ENCODE measurements at places on chromosomes 2 and 18. TPM values are rescaled to one million over a fixed set of nuclear protein-coding genes. Genes with fewer than 3 reads are reported as not detected.

Gene SATB2
- 0.62 TPM for polyA plus RNA-seq

Gene CCDC68
- polyA plus RNA-seq: 0.22 TPM

Gene PFN4
- polyA plus RNA-seq: 0.27 TPM

DNA sequence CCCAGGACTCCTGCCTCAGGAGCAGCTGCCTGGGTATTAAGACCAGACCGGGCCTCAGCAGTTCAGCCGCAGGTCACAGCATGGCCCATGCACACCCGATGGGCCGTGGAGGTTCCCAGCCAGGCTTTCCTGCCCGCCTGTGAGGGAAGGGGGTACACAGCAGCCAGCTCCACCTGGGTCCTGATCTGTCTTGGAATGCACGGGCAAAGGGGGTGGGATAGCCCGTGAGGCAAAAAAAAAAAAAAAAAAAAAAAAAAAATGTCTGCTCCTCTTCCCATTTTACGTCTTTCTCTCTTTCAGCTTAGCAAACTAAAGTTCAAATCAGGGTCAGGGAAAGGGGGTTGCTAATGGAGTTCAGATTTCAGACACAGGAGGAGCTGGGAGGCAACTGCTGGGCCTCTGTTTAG, 385.2 kb downstream of the TNS1 start:
- no peak overlapping the region for H3K27ac ChIP-seq
- H3K27me3 ChIP-seq: no peaks in the 10 kb centered on the region
- no peak overlapping the region for H3K4me3 ChIP-seq
- DNase-seq: no peak

DNA sequence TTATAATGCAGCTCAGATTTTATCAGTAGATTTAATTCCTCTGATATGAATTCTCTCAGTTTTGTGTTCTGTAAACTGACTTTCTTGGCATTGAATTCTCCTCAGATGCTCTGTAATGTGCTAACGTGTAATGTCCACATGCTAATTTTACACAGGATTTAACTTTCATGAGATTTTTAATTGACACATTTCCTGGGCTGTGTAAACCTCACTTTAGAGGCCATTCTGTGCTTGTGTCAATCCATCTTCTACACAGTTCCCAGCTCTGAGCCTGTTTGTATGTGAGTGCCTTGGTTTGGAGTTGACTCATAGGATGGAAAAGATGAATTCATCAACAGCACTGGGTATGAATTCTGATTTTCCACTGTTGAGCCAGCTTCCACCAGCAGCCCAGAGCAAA, 476.7 kb upstream of the GCFC2 start:
- DNase-seq: no peak
- H3K27me3 ChIP-seq: no peaks in the 10 kb centered on the region
- H3K27ac ChIP-seq: no peak overlapping the region
- H3K36me3 ChIP-seq: no peaks in the 10 kb centered on the region

DNA sequence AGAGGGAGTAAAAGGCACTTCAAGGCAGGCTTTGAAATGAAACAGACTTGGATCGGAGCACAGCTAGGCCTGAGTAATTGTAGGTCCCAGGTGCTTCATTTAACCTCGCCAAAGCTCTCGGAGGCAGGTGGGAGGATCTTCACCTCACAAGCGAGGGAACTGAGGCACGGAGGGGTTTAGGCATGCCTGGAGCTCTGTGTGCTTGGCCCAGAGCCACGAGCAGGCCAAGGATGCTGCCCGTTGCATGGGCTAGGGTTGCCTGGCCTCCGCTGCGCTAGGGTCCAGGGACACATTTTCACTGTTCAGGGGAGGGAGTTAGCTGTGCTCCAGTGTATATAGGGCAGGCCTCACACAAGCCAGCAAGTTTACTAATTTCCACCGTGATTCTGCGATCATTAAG, 11.2 kb downstream of the TMEM37 start:
- DNase-seq: no peak
- no peaks in the 10 kb centered on the region for H3K4me1 ChIP-seq
- H3K36me3 ChIP-seq: no peaks in the 10 kb centered on the region
- H3K4me3 ChIP-seq: no peak overlapping the region
- H3K27me3 ChIP-seq: peaks cover 2% of the 10 kb centered on the region

DNA sequence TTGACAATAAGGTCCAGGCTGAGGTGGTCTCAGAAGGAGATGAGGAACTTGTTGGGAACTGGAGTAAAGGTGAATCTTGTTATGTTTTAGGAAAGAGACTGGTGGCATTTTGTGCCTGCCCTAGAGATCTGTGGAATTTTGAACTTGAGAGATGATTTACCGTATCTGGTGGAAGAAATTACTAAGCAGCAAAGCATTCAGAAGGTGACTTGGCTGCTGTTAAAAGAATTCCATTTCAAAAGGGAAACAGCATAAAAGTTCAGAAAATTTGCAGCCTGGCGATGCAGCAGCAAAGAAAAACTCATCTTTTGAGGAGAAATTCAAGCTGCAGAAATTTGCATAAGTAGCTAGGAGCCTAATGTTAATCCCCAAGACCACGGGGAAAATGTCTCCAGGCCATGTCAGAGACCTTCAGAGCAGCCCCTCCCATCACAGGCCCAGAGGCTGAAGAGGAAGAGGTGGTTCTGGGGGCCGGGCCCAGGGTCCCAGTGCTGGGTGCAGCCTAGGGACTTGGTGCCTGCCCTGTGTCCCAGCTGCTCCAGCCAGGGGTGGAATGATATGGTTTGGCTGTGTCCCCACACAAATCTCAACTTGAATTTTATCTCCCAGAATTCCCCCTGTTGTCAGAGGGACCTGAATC, 73.5 kb downstream of the FIGN start:
- DNase-seq: no peak
- H3K27me3 ChIP-seq: no peaks in the 10 kb centered on the region
- no peaks in the 10 kb centered on the region for H3K36me3 ChIP-seq
- no peak overlapping the region for H3K27ac ChIP-seq
- peaks cover 23% of the 10 kb centered on the region for H3K4me1 ChIP-seq

DNA sequence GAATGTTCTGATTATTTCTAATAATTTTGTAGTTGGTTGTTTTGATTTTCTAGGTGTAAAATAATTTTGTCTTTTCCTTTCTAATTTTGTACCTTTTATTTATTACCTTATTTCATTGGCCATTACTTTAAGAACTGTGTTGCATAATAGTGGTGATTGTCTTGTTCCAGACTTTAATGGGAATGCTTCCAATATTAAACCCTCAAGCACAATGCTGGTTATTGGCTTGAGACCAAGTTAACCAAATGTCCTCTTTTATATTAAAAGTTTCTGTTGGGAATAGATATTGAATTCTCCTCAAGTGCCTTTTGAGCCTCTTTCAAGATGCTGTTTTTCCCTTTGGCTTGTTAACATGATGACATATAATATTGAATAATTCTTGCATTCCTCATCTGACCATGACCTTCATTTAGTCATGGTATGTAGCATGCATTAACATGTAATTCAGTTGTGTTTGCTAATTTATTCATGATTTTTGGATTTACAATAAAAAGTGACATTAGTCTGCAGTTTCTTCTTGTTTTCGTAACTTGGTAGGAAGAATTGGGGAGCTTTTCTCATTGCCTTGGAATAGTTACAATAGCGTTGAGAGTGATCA, 141.7 kb downstream of the DIS3L2 start:
- no peaks in the 10 kb centered on the region for H3K27me3 ChIP-seq
- DNase-seq: peak; percentile 10
- no peaks in the 10 kb centered on the region for H3K36me3 ChIP-seq
- no peak overlapping the region for H3K27ac ChIP-seq

DNA sequence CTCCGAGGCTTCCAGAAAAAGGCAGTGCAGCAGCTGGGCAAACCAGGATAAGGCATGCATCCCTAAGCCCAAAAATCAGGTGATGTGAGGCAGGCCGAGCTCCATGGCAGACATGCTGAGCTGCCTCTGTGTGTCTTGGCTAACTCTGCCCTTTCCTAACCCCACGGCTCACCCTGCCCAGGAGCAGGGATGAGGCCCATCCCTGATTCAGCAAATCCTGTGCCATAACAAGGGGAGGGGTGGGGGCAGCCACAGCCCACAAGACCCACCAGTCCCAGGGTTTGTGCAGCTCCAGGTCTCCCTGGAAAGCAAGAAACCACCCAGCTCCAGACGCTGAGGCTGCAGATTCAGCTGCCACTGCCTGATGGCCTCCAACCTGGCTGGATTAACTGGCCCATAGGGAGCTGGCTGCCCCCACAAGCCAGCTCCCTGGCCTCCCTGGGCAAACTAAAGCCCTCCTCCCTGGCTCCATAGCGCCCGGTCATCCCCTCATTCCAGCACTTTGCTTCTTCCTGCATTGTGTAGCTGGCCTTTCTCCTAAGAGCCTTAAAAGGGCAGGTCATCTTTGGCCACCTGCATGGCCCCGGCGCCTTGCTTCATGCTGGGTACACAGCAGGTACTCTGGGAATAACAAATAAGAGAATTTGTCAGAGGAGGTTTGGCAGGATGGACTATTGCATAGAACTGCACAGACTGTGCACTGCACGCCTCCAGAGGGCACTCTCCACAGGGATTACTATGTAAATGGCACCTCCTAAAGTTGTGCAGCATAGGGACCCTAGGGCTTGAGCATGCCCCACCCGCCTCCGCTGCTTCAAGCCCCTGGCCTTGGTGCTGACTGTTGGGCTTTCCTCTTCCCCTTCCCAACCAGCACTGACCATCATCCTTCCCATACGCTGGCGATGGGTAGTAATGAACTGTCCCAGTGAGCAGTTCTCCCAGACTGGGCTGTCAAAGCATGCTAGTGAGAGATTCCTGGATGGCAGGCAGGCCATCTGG, 10.7 kb downstream of the STEAP3 start:
- no peak overlapping the region for H3K27ac ChIP-seq
- H3K27me3 ChIP-seq: no peaks in the 10 kb centered on the region
- DNase-seq: peak; percentile 30
- no peak overlapping the region for H3K4me3 ChIP-seq

GRCh38 chr2:16661936-16662839, 3.4 kb downstream of the CYRIA start:
- DNase-seq: peak; percentile 26
- no peak overlapping the region for H3K27ac ChIP-seq
- H3K4me1 ChIP-seq: peaks cover 36% of the 10 kb centered on the region
- no peaks in the 10 kb centered on the region for H3K27me3 ChIP-seq

- no peak overlapping the region for H3K27ac ChIP-seq
- no peak overlapping the region for H3K4me3 ChIP-seq
- H3K4me1 ChIP-seq: peaks cover 9% of the 10 kb centered on the region
- no peaks in the 10 kb centered on the region for H3K36me3 ChIP-seq
Observed at GRCh38 chr2:24577481-24577880, 86.4 kb downstream of the NCOA1 start.

DNA sequence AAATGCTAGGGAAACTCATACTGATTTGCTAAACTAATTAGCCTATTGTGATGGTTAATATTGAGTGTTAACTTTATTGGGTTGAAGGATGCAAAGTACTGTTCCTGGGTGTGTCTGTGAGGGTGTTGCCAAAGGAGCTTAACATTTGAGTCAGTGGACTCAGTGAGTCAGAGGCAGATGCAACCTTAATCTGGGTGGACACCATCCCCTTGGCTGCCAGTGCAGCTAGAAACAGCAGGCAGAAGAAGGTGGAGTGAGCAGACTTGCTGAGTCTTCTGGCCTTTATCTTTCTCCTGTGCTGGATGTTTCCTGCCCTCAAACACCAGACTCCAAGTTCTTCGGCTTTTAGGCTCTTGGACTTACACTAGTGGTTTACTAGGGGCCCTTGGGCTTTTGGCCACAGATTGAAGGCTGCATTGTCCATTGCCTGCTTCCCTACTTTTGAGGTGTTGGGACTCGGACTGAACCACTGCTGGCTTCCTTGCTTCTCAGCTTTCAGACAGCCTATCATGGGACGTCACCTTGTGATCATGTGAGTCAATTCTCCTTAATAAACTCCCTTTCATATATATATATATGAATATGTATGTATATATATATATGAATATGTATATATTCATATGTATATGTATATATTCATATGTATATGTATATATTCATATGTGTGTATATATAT, 69.7 kb downstream of the RPRM start:
- no peaks in the 10 kb centered on the region for H3K27me3 ChIP-seq
- no peak overlapping the region for H3K27ac ChIP-seq
- no peaks in the 10 kb centered on the region for H3K36me3 ChIP-seq
- no peak overlapping the region for H3K4me3 ChIP-seq
- no peaks in the 10 kb centered on the region for H3K4me1 ChIP-seq
- no peak for DNase-seq

DNA sequence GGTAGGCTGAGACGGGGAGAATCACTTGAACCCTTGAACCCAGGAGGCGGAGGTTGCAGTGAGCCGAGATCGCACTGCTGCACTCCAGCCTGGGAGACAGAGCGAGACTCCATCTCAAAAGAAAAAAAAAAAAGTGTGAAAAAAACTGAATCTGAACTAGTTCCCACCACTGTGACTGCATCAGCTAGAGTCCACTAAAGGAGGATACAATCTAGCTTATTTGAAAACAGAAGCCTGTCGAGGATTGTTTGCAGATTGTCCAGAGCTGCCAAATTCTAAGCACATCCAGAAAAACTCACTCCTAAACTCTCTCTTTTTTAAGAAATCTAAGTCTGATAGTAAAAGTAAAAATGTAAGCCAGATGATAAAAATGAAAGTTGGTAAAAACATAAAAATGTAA, 10.6 kb downstream of the GFPT1 start:
- H3K4me1 ChIP-seq: no peaks in the 10 kb centered on the region
- no peak overlapping the region for H3K27ac ChIP-seq
- H3K27me3 ChIP-seq: no peaks in the 10 kb centered on the region
- H3K4me3 ChIP-seq: no peak overlapping the region

GRCh38 chr2:191165176-191165643, 14.4 kb upstream of the STAT4 start:
- H3K4me3 ChIP-seq: no peak overlapping the region
- no peaks in the 10 kb centered on the region for H3K27me3 ChIP-seq
- no peak overlapping the region for H3K27ac ChIP-seq
- H3K4me1 ChIP-seq: peaks cover 3% of the 10 kb centered on the region
- H3K36me3 ChIP-seq: no peaks in the 10 kb centered on the region
